ENCODE measurements at places on chromosomes 16 and 17. TPM values are rescaled to one million over a fixed set of nuclear protein-coding genes. Genes with fewer than 3 reads are reported as not detected.

Gene ALKBH5
- 202 TPM for total RNA-seq

Gene NKD1
- 0.36 TPM for total RNA-seq

DNA sequence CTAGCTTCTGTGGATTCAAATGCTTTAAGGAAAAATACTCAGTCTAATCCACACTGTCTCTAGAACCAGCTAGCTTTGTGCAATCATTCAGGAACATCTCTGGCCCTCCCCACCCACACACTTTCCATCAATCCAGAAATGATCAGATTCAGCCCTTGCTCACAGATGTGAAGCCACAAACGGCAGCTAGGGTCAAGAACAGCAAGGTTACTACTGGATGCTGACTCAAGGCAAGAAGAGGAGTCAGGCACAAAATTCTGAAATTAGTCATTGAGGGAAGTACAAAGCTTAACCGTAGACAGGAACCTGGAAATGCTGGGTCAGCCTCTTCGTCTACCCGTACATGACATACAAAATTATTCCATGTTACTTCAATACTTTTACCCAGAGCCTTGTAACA, 174.6 kb downstream of the CDH13 start:
- DNase-seq = no peak

Gene HEXD
- 26.1 TPM for total RNA-seq

Gene ZFPM1
- total RNA-seq = 2.3 TPM
